NCI-H1417 treated with DMSO at 0.1 percent for 48 hours (cell line): ENCODE measurements at places on chromosomes 6 and 20.

DNA sequence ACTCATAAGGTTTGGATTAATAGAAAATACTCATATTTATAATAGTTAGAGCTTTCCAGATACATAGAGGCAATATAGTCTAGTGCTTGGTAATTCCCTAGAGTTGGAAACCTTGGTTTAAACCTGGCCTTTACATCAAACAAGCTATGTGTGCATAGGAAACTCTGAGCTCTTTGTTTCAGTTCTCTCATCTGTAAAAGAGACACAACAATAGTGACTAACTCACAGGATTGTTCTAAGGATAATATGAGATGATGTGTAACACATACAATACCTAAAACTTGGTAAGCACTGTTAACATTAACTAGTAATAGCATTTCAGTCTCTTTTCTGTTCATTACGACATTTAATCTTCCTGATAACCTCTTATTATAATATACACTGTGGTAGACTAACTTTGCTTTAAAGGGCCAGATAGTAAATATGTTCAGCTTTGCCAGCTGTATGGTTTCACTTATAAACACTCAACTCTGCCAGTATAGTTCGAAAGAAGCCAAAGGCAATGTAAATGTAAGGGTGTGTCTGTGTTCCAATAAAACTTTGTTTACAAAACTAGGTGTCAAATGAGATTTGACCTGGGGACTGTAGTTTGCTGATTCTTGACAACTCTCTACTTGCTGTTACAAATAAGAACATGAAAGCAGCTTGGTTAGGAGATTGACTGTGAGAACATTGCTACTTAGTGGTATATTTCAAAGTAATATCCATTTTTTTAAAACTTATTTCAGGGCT lies 370.6 kb upstream of the FLRT3 start:
- no peak for DNase-seq

GRCh38 chr20:5531318-5532081 lies 214.7 kb upstream of the PROKR2 start:
- DNase-seq = no peak

DNA sequence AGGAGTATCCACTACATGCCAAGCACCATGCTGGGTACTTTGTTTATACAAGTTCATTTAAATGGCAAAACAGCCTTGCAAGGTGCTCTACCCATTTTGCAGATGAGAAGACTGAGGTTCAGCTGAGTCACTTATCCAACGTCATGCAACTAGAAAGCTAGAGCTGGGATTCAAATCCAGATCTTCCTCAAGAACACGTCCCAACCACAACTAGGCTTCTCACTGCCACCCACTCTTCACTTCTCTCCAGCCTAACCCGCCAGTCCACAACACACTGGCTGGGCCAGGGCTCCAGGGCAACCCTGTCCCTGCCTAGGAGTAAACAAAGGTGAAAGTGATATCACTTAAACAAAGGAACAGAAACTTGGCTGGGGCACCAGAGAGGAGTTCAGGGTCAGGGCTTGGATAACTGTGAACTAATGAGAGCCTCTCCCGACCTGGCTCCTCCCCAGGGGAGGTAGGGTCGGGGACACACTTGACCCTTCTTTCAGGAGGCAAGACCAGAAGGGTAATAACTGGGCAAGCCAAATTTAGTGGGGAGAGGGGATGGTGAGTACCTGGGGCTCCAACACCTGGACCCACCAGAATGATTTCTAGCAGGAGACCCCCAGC lies 7.9 kb downstream of the SDC4 start:
- DNase-seq = no peak

- no peak for DNase-seq
These were observed 197.7 kb downstream of the BCAS1 start for GRCh38 chr20:53872561-53873229.

DNA sequence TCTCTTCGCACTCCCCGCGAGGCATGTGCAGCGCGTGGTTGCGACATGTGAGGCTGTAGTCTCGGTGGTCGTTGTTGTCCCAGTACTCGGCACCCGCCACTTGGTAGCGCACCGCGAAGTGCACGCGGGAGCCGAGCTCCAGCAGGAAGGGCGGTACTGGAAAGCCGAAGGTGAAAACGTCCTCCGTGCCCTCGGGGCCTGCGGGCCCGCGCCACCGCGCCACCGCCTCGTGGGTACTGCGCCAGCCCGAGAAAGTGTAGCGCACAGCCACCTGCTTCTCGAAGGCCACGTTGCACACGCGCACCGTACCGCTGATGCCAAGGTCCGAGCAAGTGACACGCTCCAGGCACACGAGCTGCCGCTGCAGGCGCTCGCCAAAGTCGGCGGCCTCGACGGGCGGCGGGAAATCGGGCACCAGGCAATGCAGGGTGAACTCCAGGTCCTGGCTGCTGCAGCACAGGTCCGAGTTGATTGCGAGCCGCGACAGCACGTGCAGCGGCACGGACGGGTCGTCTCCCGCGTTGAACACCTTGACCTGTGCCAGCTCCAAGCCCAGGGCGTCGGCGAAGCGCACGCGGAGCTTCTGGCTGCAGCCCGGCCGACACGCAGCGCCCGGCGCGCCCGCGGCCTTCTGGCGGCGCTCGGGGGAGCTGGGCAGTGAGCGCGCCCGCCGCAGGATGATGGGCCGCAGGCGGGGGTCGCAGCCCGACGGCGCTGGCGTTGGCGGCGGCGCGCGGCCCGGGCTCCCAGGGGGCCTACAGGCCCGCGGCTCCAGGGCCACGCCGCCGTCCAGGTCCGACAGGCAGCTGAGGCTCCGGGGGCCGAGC lies 840 bp downstream of the PPP1R3D start:
- no peak for DNase-seq

- no peak for DNase-seq
These were observed 241.2 kb downstream of the UST start for GRCh38 chr6:148987982-148988381.

- no peak for DNase-seq
These were observed 2.2 kb downstream of the ADISSP start for GRCh38 chr20:3765171-3765882.
